CD4-positive, alpha-beta T cell treated with Interleukin-15 for 4 hours (primary cell): ENCODE measurements at places on chromosomes 2 and 18.

GRCh38 chr2:71930049-71930681, 217.5 kb downstream of the CYP26B1 start:
- DNase-seq: no peak

- DNase-seq: no peak
These were observed 33.9 kb downstream of the ACOXL start for GRCh38 chr2:110766291-110766690.

- no peak for DNase-seq
These were observed 6.7 kb downstream of the NAB1 start for GRCh38 chr2:190655570-190655969.

- peak; percentile 40 for DNase-seq
These were observed 1.3 kb upstream of the SMAD2 start for GRCh38 chr18:47931718-47932103.

DNA sequence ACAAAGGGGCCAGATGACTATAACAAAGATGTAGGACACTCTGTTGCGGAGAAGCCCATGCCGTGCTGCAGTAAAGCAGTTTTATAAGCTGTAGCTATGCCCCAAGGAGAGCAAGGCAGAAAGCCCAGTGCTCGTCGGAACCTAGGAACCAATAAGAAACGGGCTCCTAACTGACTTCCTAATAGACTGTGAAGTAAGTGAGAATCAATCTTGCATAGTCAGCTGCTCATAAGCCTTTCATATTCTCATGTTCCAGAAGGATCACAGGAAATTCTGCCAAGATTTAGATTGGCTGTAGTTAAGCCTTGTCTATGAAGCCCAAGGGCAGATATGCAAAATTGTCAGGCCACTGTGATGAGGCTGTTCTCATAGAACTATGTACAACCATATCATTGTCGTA, 98.4 kb downstream of the RTTN start:
- no peak for DNase-seq

DNA sequence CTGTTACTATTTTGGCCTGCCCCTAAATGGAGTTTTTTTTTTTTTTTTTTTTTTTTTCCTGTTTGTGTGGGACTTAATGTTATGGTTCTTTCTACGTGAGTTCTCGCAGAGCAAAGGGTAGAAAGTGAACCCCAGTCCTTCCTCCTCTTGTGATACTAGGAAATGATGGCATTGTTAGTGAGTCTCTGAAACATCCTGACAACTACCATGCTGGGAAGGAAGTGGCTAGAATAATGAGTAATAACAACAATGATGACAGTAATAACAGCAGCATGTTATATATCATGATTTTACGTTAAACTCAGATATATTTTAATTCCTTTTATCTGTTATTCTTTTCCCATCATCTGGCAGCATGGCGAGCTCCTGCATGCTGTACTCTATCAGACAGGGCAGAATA, 216.2 kb upstream of the LINC00305 start:
- DNase-seq: no peak
